ENCODE measurements at places on chromosomes 4 and X. TPM values are rescaled to one million over a fixed set of nuclear protein-coding genes. Genes with fewer than 3 reads are reported as not detected.

DNA sequence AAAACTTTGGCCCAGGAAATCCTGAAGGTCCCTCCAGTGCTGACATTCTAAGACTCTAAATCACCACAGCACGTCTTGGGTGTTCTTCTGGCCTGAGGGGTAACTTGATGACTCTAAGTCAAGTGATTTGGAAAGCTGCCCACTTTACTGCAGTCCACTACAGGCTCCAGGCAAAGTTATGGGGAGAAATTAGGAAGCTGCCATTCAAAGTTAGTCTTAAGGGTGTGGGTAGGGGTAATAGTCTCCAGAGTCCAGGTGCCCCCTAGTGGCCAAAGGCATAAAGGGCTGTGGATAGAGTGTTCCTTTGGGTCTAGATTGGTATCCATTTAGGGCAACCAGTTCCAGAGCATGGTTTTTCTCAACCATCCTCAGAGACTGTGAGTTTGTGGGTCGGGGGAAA, 38.7 kb upstream of the SLC16A2 start:
- no peak overlapping the region for H3K4me3 ChIP-seq
- DNase-seq, result peak; percentile 58
- no peaks in the 10 kb centered on the region for H3K36me3 ChIP-seq
- H3K4me1 ChIP-seq, result no peaks in the 10 kb centered on the region
- no peak overlapping the region for H3K27ac ChIP-seq

- DNase-seq, result no peak
- H3K27ac ChIP-seq, result no peak overlapping the region
- no peaks in the 10 kb centered on the region for H3K36me3 ChIP-seq
- H3K4me3 ChIP-seq, result no peak overlapping the region
- H3K4me1 ChIP-seq, result no peaks in the 10 kb centered on the region
These were observed 75.4 kb downstream of the DCHS2 start for GRCh38 chr4:154416190-154416547.

The MTHFD2L gene
- total RNA-seq, result 11.6 TPM

- H3K36me3 ChIP-seq, result no peaks in the 10 kb centered on the region
- H3K27me3 ChIP-seq, result no peaks in the 10 kb centered on the region
- H3K27ac ChIP-seq, result no peak overlapping the region
- no peaks in the 10 kb centered on the region for H3K4me1 ChIP-seq
- no peak for DNase-seq
These were observed 173.7 kb upstream of the FAT4 start for GRCh38 chr4:125140966-125141495.

GRCh38 chrX:66162331-66162822, 1.7 kb upstream of the HEPH start:
- peak overlapping the region; percentile 89 for H3K27ac ChIP-seq
- no peaks in the 10 kb centered on the region for H3K36me3 ChIP-seq
- H3K4me3 ChIP-seq, result peak overlapping the region; percentile 42
- peak; percentile 69 for DNase-seq

- no peaks in the 10 kb centered on the region for H3K4me1 ChIP-seq
- no peaks in the 10 kb centered on the region for H3K36me3 ChIP-seq
- H3K27me3 ChIP-seq, result no peaks in the 10 kb centered on the region
- H3K27ac ChIP-seq, result no peak overlapping the region
- DNase-seq, result no peak
- no peak overlapping the region for H3K4me3 ChIP-seq
These were observed 48.9 kb upstream of the GRID2 start for GRCh38 chr4:92254767-92255442.

The THAP9 gene
- total RNA-seq, result 6.8 TPM

The IQCM gene
- not detected for total RNA-seq

DNA sequence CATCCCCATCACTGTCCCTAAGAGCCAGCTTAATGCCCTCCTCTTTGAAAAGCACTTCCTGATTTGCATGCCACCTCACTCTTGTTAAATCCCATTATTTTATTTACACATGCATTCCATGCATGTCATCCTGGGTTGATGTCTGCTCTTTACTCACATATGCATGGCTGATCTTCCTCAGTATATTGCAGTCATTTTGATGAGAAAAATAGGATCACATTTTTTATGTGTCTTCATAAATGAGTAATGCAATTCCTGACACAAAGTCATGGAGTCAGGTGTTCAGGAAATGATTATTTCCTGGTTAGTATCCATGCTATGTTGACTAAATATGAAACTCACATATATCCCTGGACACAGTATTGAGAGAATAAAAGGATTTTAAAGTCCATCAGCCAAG, 204.7 kb downstream of the SLIT2 start:
- DNase-seq, result no peak
- H3K27me3 ChIP-seq, result no peaks in the 10 kb centered on the region
- no peak overlapping the region for H3K27ac ChIP-seq
- H3K4me3 ChIP-seq, result no peak overlapping the region
- no peaks in the 10 kb centered on the region for H3K4me1 ChIP-seq

DNA sequence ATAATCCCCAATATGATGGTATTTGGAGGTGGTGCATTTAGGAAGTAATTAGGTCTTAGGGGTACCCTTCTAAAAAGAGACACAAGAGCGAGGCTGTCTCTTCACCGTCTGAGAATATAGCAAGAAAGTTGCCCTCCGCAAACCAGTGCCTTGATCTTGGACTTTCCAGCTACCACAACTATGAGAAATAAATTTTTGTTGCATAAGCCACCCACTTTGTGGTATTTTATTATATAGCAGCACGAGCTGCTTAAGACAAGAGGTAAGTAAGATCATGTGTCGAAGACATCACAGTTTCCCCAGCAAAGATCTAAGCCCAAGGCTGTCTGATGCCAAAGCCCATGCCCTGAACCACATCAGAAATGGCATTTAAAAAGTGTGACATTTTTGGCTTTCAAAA, 9.6 kb upstream of the EXOSC9 start:
- DNase-seq, result no peak
- no peak overlapping the region for H3K4me3 ChIP-seq
- H3K36me3 ChIP-seq, result no peaks in the 10 kb centered on the region
- H3K27ac ChIP-seq, result no peak overlapping the region
- H3K4me1 ChIP-seq, result peaks cover 17% of the 10 kb centered on the region

All from Caco-2 (cell line).